ENCODE measurements at places on chromosomes 3 and 15.

- DNase-seq: no peak
Measured at GRCh38 chr15:74405823-74406222, 27.9 kb downstream of the SEMA7A start.

DNA sequence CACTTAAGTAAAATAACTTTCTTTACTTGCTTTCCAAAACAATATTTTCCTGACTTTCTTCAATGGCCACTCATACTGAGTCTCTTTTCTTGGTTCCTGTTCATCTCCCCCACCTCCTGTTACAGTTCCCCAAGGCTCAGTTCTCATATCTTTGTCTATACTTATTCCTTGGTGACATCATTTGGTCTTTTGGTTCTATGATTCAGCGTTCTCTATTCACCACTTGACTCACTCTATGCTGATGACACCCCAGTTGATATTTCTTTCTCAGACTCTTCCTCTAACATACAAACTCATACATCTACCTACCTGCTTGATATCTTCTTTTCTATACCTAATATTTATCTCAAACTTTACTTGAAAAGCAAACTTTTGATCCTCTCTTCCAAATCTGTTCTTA lies 85.0 kb upstream of the P3H2 start:
- no peak for DNase-seq

DNA sequence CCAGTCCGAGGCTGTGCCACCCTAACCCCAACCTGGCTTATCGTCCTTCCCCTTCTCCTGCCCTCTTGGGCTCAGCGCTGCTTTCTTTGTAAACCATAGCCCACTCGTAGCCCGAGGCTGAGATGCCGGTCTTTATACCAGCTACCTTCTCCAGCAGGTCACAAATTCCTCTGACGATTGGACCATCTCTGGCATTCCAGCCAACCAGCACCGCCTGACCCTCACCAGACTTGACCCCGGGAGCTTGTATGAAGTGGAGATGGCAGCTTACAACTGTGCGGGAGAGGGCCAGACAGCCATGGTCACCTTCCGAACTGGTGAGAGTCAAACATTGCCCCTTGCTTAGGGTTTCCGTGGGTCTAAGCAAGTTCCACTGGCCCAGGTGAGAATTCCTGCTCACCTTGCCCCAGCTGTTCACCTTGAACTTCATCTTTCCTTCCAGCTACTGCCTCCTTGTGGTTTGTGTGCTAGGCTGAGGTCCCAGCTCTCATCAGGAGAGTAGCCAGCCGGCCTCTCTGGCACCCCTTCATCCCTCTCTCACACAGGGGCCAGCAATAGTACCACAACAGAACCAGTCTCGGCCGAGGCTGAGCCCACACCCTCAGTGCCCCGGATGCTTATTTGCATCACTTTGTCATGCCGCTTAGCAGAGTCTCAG lies 66.7 kb downstream of the BOC start:
- DNase-seq: no peak

DNA sequence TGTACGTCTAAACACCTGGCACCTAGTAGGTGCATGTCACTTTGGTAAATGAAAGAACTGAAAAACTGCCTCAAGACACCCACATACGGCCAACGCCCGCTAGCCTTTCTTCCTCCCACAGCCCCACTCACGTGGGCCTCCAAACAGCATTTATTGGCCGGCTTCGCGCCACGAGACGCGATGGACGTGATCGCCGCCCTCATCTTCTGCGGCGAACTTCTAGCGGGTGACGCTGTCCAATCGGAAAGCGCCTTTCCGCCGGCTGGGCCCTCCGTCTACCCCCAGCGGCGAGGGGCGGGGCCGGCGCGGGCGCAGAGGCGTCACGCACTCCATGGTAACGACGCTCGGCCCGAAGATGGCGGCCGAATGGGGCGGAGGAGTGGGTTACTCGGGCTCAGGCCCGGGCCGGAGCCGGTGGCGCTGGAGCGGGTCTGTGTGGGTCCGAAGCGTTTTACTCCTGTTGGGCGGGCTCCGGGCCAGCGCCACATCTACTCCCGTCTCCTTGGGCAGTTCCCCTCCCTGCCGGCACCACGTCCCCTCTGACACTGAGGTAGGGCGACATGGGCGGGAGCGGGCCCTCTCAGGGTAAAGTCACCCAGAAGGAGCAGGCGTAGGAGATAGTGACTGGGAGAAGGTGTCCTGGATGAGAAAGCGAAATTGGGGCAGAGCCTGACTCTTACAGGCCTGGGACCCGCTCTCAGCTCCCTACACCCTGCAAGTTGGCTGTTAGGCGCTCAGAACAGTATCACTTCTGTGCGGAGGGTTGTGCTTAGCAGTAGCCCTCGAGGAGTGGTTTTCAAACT lies at the start of gene LMLN:
LMLN (plus strand) TSS at position 327 of the 803 bp plus-strand sequence; CDS start at position 356, 29 bp downstream.
- peak; percentile 92 for DNase-seq

GRCh38 chr3:124517306-124517705 lies 212.9 kb upstream of the UMPS start:
- no peak for DNase-seq

DNA sequence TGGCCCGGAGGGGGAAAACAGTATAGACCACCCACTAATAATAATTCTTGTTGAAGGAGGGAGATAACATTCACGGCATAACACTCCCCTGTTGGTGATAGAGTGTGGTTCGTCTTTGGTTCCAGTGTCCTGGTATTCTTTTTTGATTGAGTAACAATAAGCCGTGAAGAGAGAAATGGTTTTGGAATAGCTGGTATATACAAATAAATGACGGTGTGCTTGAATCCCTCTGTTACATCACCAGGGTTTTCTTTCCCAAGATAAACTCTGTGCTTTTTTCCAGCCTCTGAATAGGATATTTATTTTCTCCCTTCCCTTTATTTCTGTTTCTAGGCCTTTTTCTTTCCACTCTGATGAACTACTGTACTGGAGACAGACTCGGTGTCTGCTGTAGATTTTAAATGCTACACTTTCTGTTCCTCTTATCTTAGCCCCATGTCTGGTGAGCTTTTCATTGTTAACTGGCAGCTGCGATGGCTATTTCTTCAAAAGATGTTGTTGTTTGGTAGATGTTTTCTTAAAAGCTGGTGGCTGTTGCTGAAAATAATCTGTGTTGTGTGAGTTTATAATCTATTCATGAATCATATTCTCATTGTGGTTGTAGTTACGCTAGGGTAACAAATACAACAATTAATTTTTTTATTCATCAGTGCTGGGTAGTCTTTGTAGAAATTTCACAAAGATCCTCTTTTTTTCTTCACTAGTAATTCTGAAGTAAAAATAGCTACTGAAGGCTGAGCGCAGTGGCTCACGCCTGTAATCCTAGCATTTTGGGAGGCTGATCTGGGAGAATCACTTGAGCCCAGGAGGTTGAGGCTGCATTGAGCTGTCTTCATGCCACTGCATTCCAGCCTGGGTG lies 15.5 kb upstream of the SCAANT1 start:
- DNase-seq: no peak

DNA sequence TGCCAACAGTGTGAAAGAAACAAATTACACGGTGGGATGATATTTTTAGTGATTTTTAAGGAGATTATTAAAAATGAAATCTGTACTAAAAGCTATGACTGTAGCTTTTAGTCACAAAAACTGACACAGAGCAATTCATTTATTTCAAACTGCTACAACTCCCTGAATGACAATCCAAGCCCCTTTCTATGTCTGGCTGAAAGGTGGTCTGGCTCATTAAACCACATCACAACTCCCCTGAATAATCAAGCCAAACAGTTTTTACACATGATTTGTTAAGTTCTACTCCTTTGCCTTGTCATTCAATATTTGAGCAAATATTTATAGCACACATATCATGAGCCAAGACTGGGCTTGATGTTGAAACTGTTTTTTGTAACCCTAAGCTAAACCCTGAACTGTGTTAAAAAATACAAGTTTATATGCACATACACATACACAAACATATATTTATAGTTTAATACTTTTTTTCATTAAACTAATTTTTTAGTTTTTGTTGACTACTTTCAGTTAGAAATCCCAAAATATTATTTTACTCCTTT lies 125.5 kb downstream of the RBMS3 start:
- peak; percentile 17 for DNase-seq

GRCh38 chr15:42498212-42499068 lies 3.0 kb downstream of the SNAP23 start:
- no peak for DNase-seq

GRCh38 chr15:76313731-76314130 lies 2.5 kb upstream of the ETFA start:
- DNase-seq: peak; percentile 99

DNA sequence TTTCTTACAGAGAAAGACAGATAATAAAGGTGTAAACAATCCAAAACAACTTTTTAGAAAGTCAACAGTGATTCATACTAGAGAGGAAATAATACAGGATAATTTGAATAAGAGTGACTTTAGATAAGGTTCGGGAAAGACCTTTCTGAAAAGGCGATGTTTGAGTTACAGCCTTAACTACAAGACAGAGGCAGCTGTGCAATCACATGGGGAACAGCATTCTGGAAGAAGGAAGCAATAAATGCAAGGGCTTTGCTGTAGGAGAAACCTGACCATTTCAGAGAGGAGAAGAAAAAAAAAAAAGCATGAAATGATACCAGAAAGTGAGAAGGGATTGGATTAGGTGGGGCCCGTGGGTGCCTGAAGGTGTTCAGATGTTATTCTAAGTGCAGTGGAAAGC lies 200.6 kb upstream of the ATP11B start:
- DNase-seq: no peak

- DNase-seq: no peak
Measured at GRCh38 chr3:123286308-123287023, 84.7 kb downstream of the SEC22A start.

GRCh38 chr3:195150181-195151118 lies 120.5 kb downstream of the XXYLT1 start:
- peak; percentile 93 for DNase-seq

GRCh38 chr3:38578551-38578950 lies 70.9 kb downstream of the SCN5A start:
- DNase-seq: no peak

DNA sequence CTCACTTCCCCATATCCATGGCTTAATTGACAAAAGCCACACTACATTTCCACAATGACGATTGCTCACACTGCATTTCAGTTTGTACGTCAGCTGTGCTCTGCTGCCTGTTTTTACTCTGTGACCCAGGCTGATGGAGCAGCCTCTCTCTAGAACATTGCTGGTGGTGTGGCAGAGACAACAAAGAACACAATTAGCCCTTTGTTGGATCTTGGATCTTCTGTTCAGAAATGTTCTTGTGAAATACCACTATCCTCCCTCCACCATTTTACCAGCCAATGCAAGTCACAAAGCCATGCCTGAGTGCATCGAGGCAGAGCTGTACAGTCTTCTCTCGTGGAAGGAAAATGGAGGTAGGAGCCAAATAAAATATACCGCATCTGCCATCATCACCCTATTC lies 56.9 kb upstream of the TBC1D5 start:
- no peak for DNase-seq

- no peak for DNase-seq
Measured at GRCh38 chr3:71345429-71346040, 238.0 kb downstream of the FOXP1 start.

DNA sequence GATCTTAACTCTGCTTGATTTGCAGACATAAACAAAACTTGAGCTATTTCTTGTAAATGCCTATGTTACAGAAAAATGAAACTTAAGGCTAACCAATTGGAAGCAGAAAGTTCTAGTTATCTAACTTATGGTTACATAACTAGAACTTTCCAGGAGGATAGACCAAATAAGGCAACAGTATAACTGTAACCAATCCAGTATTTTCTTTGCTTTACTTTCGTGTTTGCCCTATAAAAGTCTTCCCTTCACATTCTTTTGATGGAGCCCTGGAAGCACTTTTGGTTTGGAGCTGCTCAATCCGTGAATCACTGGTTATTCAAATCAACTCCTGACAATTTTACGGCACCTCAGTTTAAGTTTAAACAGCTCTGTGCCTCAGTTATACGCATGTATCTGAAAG lies 164.6 kb downstream of the SUCLG2 start:
- no peak for DNase-seq

DNA sequence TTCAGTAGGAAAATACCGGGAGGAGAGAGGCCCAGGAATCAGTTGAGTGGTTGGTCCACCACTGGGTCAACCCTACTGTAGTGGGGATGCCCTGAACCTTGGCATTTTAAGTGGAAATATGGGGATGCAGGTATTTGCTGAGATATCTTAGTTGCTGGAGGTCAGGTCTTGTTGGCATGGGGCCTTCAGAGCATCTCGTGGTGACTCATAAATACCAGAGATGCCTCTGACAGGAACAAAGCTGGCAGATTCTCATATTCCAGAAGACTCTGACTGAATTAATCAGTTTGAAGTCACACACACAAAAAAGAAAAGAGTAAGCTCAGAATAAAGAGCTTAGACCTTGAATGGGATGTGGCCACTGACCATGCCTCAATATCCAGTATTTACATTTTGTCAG lies 91.6 kb downstream of the CACNA2D3 start:
- DNase-seq: no peak

GRCh38 chr3:62027796-62028195 lies 345.6 kb downstream of the FEZF2 start:
- DNase-seq: no peak

- no peak for DNase-seq
Measured at GRCh38 chr15:80739919-80740318, 39.3 kb upstream of the CEMIP start.

GRCh38 chr3:181615666-181616065 lies 96.1 kb upstream of the SOX2 start:
- no peak for DNase-seq

GRCh38 chr15:62365795-62366442 lies 200.8 kb upstream of the C2CD4B start:
- peak; percentile 52 for DNase-seq

DNA sequence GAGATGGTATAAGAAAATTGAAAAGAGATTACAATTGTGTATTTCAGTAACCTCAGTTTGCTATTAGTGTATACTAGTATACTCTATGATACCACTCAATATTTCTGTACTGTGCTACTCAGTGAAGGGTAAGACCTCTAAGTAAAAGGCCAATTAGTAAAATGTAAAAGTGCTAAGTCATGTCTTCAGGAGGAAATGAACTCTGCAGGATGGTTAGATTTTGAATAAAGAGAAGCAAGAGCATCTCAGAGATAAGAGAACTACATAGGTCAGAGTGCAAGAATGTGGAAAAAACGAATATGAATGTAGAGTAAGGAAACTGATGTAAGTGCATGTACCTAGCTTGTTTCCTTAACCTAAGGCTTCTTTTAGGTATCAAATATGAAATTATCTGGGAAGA lies 796.6 kb upstream of the GBE1 start:
- no peak for DNase-seq

GRCh38 chr3:87973906-87974305 lies 84.9 kb downstream of the CGGBP1 start:
- no peak for DNase-seq

- no peak for DNase-seq
Measured at GRCh38 chr15:40038275-40038637, 725 bp downstream of the SRP14 start.
